ENCODE measurements at places on chromosomes 16 and 17.

DNA sequence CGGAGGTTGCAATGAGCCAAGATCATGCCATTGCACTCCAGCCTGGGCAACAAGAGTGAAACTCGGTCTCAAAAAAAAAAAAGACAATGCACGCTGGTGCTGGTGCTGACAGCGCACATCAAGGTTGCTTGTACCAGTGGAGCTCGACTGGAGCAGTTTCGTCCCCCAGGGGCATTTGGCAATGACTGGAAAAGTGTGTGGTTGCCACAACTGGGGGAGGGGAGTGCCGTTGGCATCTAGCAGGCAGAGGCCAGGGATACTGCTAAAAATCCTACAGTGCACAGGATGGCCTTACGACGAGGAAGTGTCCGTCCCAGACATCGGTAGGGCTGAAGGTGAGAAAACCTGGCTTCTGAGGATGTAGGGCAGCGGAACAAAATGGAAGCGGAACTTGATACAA, 2.4 kb downstream of the MEAK7 start:
- DNase-seq = no peak

DNA sequence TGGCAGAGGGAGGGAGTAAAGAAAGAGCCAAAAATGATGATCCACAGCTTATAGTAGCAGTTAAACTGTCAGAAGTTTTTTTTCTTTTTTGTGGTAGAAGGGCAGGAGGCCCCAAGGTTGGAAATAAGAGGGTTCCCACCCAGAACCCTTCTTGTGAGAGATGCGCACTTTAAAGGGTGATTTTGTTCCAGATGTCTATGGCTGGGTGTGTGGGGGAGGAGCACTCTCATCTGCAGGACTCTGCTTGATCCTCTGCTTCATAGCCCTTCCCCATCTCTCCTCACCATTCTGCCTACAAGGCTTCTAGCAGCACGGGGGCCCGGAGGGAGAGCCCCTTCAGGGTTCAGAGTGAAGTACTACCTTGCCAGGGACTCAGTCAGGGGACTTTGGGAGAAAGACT, 6.4 kb downstream of the ATXN1L start:
- DNase-seq = no peak

DNA sequence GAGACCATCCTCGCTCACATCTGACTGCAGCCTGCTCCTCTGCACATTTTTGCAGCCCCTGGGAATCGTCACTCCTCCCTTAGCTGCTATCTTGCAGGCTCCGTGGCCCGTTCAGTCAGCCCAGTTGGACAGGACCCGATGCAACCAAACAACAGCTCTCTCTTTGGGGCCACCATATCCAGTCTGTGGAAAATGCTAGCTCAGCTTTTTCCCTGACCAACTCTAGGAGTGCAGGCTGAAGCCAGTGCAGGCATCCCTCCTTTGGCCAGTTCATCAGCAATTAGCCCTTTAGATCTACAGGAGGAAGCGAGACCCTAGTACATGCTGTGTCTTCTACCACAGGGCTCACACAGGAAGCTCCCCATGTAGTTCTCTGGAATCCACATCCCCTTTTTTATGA, 182.1 kb downstream of the HS3ST3A1 start:
- DNase-seq = no peak

- DNase-seq = no peak
Observed at GRCh38 chr17:61647047-61647446, 56.0 kb upstream of the NACA2 start.

GRCh38 chr17:39200957-39201510, 951 bp downstream of the RPL19 start:
- no peak for DNase-seq

GRCh38 chr17:70615831-70616230, 446.5 kb downstream of the KCNJ2 start:
- DNase-seq = no peak

DNA sequence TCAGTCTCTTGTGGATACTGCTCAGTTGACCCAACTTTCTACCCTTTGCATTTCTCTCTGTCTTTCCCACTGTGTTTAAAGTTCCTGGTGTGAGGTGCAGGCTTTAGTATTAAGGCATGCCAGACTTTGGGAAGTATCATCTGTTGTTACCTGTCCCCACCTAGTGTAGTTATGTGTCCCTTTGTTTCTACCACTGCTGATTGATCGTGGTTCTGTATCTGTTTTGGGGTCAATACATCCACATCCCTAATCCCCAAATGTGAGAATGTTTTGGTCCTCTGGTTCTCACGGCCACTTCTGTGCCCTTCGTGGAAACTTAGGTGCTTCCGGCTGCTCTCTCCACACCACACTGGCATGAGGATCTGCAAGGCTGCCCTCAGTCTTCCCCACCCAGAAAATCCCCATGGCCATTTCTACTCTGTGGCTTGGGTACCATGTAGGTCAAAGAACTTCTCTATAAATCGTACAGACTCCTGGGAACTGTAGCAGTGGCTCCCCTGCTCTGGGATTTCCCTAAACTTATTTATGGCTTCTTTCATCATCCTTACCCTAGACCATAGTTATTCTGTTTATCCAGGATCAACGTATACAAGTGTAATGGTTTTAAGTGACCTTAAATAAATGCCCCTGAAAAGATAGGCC, 443.2 kb downstream of the XYLT1 start:
- DNase-seq = no peak

DNA sequence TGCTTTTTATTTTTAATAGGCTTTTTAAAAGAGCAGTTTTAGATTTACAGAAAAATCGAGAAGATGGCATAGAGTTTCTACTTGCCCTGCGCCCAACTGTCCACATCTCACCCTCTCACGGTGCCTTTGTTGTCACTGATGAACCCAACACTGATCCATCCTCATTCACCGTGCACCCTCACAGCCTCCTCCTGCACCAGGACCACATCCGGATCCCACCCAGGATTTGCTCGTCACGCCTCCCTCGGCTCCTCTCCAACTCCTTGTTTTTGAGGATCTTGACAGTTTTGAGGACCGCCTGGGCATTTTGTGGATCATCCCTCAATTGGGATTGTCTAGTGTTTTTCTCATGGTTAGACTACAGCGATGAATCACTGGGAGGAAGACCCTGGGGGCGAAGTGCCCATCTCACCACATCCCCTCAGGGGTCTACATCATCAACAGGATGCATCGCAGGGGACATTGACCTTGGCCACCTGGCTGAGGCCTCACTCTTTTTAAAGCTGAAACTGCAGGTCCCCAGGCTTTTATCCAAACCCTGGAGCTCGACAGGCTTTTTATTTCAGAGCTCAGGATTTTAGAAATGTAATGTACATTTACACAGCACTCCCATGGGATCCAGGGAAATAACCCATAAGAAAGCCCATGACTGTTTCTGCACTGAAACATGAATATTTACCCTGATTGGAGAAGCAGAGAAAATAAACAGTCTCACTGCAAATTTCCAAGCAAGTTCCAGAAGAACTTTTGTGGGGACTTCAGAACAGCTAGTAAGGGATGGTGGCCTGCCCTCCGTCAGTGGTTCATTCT, 71.8 kb upstream of the ZNF469 start:
- DNase-seq = no peak

- no peak for DNase-seq
Observed at GRCh38 chr17:70205401-70205800, 36.1 kb downstream of the KCNJ2 start.

DNA sequence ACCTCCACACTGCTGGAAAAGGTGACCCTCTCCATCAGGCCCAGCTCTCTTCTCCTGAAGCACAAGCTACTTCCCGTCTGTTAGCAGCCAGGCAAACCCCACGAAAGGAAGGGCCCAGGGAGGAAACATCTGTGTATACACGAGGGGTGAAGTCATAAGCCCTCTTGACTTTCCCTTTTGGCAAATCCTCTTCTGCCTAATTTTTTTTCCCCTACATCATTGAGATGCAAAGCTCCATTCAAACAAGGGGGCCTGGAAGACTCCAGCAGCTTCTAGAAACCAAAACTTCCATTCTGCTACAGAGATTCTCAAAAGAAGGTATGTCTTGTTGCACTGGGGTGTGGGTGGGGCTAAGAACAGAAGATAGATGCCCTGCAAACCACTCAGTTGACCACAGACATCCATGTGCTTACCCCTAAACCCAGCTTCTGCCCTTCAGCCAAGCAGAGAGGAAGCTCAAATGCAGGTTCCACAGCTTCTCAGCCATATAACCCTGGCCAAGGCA, 145.6 kb upstream of the RCVRN start:
- DNase-seq = no peak

GRCh38 chr17:27649929-27650328, 18.9 kb downstream of the LGALS9 start:
- DNase-seq = no peak

DNA sequence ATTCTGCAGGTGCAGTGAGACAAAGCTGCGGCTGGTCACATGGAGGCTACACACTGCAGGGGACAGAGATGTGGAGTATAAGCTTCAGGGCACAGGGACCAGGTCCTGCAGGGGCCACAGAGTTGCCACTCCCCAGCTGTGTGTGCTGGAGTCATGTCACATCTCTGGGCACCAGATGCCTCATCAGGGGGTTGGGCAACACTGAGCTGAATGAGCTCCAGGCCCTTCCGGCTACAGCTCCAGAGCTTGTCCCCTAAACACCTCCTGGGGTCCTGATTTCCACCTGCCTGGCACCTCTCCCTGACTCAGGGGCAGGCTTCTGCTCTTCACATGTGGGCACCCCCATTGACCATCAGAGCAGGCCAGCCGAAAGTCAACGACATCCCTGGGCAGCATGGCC, 32.5 kb downstream of the SPHK1 start:
- DNase-seq = no peak

- no peak for DNase-seq
Observed at GRCh38 chr17:20127360-20128035, 118.3 kb downstream of the SPECC1 start.

DNA sequence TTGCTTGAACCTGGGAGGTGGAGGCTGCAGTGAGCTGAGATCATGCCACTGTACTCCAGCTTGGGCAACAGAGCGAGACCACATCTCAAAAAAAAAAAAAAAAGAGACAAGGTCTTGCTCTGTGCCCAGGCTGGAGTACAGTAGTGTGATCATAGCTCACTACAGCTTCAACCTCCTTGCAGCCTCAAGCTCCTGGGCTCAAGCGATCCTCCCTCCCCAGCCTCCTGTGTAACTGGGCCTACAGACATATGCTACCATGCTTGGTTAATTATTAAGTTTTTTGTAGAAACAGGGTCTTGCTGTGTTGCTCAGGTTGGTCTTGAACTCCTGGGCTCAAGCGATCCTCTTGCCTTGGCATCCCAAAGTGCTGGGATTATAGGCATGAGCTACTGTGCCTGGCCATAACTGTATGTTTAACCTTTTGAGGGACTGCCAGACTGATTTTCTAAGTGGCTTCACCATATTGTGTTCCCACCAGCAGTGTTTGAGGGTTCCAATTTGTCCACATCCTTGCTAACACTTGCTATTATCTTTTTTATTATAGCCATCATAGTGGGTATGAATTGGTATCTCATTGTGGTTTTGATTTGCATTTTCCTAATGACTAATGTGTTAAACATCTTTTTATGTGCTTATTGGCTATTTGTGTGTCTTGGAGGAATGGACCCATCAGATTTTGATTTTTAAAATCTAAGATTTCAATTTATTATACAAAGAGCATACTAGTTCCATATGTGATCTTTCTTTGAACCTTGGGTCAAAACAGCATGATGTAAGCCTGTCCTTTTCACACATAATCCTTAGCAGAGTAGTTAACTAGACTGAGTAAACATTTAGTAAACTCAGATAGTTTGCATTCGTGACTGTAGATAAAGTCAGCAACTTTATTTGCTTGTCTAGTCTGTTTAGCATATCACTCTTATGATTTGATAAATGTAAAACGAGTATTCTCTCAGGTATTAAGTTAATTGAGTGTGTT, 38.1 kb upstream of the KPNB1 start:
- no peak for DNase-seq

DNA sequence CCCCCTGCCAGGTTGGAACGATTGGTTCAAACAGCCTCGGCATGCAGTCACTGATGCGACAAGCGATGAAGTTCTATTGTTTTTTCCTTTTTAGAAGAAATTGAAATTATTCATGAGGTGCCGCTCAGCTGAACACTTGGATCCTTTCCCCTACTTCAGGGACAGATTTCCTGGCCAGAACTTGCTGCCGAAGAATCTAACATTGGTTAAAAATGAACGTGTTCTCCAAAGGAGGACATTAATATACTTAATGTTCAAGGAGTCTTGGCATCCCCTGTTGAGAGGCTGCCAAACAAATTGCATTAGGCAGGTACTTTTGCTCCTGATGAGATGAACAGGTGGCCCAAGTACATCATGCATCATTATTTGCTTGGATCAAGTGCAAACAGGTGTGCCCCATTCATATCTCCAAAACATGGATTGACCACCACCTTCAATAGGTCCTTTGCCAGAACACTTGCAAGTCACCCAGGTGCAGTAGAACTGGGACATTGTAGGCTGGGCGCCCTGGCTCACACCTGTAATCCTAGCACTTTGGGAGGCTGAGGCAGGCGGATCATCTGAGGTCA, 437.2 kb downstream of the HAPSTR1 start:
- DNase-seq = no peak

DNA sequence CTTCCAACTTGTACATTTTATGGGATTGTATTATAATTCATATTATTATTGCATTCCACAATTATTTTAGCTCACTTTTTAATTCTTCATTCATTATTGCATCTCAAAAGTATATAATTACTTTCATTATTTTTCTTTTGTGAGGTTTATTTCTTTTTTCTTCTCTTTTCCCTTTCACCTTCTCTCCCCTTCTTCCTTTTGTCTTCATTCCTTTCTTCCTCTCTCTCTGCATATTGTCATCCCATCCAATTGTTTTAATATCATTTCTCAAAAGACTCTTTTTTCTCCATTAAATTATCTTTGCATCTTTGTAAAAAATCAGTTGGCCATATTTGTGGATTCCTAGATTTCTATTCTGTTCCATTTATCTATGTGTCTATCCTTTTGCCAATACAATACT, 17.3 kb downstream of the DYNLL2 start:
- no peak for DNase-seq

- no peak for DNase-seq
Observed at GRCh38 chr17:58679263-58680037, 12.4 kb downstream of the TEX14 start.

DNA sequence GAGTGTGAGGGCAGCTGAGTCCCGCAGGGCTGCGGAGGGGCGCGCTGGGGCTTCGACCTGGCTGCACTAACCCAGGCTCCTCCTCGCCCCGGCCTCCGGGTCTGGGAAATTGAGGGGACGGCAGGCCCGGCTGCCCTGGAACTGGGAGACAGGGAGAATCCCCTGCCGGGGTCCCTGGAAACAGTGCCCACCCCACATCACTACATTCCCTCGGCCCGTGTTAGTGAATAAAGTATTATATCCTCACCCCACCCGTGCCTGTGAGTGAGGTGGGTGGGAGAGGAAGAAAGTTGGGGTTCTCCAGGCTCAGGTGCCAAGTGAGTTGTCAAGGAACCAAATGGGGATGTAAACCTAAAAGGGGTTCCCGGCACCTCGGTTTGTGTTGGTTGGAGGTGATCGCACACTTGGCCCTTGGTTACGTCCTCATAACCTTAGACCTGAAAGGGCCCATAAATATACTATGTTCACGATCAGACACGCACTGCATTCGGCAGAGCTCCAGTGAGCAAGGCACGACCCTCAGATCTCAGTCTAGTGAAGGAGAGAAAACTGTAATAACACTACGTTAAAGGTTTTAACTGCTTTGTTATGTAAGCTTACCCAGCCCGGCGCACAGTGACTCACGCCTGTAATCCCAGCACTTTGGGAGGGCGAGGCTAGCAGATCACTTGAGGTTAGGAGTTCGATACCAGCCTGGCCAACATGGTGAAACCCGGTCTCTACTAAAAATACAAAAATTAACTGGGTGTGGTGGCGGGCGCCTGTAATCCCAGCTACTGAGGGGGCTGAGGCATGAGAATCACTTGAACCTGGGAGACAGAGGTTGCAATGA, 11.2 kb downstream of the ZNF771 start:
- DNase-seq = no peak

- DNase-seq = no peak
Observed at GRCh38 chr17:41483991-41484826, 3.3 kb upstream of the KRT35 start.

- no peak for DNase-seq
Observed at GRCh38 chr17:68195667-68196393, 52.0 kb upstream of the AMZ2 start.

All from stimulated activated CD4-positive, alpha-beta T cell treated with anti-CD3 and anti-CD28 coated beads, Interleukin-2, amount 100 ng/mL, for 24 hours (primary cell).